Fibroblast of skin of right quadriceps (primary cell): ENCODE measurements at places on chromosomes 11 and 22.

GRCh38 chr11:6693342-6694228 lies 10.4 kb upstream of the MRPL17 start:
- peak; percentile 84 for DNase-seq

DNA sequence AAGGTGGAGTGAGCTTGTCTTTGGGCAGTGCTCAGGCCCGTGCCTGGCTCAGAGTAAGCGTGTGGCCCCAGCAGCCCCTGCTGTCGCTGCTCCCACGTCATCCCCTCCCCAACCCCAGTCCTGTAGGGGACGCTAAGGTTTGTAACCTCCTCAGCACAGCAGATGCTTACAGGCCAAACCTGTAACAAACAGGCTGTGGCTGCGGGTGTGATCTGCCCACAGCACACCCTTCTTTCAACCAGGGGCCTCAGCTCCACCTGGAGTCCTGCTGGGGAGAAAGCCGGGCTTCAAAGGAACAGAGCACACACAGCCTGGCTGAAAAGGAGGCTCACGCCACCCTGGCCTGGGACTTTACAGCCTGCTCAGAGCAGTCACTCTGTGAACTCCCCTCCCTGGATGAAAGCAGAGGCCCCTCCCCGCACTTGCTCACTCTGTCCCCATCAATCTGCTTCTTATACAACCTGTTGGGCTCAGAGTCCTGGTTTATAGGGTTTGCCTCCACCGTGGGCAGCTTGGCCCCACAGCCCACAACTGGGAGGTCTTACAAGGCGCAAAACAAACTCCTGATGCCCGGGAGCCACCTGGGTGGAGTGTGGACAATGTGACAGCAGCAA lies 54.3 kb downstream of the SCUBE1 start:
- DNase-seq: no peak

- peak; percentile 87 for DNase-seq
These were observed 301.1 kb downstream of the BUD13 start for GRCh38 chr11:116471608-116472256.

DNA sequence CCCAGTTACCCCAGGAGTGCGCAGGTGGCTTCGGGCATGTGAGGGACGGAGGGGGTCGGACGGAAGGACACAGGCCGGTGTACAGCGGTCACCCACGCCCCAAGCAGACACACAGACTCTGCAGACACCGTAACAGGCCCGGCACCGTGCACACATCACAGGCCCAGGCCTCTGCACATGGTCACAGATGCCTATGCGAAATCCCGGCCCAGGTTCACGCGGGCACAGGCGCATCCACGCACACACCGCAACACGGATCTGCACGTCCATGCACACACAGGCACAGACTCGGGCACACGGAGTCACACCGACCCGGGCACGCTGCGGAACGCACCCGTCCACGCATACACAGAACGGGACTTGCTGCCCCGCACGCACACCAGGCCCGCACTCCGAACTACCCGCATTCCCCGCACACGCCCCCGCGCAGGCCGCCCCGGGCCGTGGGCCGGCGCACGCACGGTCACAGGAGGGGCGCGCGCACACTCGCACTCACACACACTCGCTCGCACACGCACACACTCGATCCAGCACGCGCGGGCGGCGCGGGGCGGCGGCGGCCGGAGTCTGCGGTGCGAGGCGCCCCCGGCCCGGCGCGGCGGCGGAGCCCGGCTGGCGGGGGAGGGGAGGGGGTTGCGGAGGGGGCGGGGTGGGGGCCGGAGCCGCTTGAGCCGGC lies at the start of gene MGAT3:
TSS of gene MGAT3 (plus strand) at position 491 of the 676 bp plus-strand sequence. CDS start 30,336 bp downstream, outside the sequence.
- DNase-seq: no peak

- DNase-seq: no peak
These were observed 471.2 kb downstream of the MIAT start for GRCh38 chr22:27128461-27129085.

DNA sequence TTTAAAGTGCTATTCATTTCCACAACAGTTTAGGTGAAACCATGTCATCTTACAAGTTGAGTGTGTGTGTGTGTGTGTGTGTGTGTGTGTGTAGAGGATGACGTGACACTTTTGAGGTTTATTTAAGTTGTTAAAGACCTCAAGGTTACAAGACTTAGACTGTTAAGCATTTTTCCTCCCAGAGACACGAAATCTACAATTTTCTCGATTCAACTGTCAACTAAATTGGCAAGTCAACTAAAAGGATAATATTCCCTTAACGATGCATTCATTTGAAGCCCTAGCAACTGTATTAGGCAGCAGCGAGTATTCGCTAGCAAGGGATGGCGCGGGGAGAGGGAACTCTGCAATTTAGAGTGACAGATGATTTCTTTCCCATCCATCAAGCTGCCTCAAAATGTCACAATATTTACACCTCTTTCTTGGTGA lies 17.6 kb upstream of the BDNF start:
- DNase-seq: no peak

- DNase-seq: no peak
These were observed 596.2 kb downstream of the BUD13 start for GRCh38 chr11:116176484-116177005.

DNA sequence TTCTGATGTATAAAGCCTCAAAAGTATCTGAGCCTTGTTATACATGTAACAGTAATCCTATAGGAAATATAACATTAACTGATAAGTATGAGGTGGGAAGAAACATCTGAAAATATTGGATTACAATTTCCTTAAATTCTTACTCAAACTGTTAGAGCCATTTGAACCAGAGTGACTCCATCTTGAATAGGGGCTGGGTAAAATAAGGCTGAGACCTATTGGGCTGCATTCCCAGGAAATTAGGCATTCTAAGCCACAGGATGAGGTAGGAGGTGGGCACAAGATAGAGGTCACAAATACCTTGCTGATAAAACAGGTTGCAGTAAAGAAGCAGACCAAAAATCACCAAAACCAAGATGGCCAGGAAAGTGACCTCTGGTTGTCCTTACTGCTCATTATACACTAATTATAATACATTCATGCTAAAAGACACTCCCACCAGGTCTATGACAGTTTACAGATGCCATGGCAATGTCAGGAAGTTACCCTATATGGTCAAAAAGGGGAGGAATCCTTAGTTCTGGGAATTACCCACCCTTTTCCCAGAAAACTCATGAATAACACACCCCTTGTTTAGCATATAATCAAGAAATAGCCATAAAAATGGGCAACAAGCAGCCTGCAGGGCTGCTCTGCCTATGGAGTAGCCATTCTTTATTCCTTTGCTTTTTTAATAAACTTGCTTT lies 114.9 kb downstream of the PGR start:
- DNase-seq: no peak

GRCh38 chr11:34068111-34068510 lies 16.6 kb downstream of the CAPRIN1 start:
- peak; percentile 22 for DNase-seq

GRCh38 chr11:90630176-90630575 lies 407.3 kb upstream of the CHORDC1 start:
- no peak for DNase-seq

- DNase-seq: no peak
These were observed 89.3 kb upstream of the CEP126 start for GRCh38 chr11:101825531-101825930.

- DNase-seq: peak; percentile 29
These were observed 10.0 kb downstream of the PRR33 start for GRCh38 chr11:1881442-1882264.

GRCh38 chr22:17914474-17914873 lies 109.9 kb downstream of the MICAL3 start:
- DNase-seq: no peak

- DNase-seq: peak; percentile 44
These were observed 4.6 kb upstream of the GALR3 start for GRCh38 chr22:37818409-37819104.

GRCh38 chr22:20852076-20852475 lies 6.5 kb downstream of the PI4KA start:
- DNase-seq: no peak

DNA sequence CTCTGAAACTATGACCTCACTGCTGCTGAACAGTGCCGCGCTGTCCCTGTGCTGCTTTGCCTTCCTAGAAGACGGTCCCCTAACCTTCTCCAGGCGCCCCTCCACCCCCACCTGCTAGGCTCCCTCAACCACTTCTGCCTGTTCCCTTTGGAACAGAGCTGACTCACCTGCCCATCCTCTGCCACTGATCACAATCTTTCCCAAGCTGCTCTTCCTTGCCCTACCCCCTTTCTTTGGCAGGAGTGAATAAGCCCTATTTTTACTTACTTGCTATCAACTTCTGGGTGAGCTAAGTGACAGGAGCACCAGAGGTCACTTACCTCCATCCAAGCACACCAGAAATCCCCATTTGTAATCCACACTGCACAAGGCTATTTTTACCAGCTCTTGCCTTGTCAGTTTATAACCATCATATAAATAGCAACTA lies 116.0 kb upstream of the BID start:
- DNase-seq: no peak

GRCh38 chr11:64400667-64401066 lies 41.7 kb downstream of the RPS6KA4 start:
- no peak for DNase-seq

DNA sequence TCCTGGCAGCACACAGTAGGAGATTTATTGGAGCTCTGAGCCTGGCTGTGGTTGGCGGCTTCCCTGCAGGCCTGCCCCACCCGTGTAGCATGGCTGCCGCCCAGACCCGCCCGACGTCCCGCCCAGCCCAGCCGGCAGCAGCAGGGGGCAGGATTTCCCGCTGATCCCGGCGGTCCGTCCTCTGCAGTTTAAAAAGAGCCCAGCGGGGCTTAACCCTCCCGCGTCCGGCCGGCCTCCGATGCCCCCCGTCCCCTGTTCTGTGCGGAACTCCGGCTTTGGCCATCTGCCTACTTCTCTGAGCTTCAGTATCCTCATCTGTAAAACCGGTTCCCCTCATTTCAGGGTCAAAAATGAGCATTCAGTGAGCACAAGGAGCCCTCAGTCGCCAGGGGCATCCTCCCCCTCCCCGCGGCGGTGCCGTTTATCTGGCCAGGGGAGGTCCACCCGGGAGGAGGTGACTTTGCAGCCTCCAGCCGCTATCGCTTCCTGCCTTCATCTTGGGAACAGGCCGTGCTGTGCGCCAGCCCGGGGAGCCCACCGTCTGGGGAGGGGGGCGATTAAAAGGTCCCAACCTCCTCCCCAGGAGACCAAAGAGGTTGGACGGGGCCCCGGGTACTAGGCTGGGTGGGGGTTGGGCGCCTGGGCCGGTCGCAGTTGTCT lies at the start of gene GAS2L1:
TSS of gene GAS2L1 (plus strand) at position 476 of the 660 bp plus-strand sequence. CDS start 1,456 bp downstream, outside the sequence.
- DNase-seq: peak; percentile 74

GRCh38 chr11:28596816-28597215 lies 488.6 kb downstream of the METTL15 start:
- no peak for DNase-seq

GRCh38 chr11:29320196-29320595 lies 696.6 kb downstream of the KCNA4 start:
- DNase-seq: no peak

DNA sequence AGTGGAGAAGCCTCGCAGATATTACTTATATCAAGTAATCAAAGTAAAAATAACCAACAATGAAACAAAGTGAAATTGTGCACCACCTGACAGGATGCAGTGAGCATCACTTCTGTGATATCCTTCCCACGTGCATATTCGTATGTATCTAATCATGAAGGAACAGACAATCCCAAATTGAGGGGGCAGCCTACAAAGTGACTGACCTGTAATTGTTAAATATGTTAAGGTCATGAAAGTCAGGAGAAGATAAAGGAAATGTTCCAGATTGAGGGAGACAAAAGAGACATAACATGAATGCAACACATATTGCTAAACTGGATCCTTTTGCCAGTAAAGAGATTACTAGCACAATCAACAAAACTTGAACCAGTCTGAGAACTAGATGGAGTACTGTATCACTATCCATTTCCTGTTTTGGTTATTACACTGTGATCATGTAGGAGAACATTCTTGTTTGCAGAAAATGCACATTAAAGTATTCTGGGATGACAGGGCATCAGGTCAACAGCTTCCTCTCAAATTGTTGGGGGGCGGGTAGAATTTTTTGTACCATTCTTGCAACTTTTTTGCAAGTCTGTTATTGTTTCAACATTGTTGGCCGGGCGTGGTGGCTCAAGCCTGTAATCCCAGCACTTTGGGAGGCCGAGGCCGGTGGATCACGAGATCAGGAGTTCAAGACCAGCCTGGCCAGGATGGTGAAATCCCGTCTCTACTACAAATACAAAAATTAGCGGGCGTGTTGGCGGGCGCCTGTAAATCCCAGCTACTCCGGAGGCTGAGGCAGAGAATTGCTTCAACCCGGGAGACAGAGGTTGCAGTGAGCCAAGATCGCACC lies 2.0 kb downstream of the SBF2 start:
- DNase-seq: peak; percentile 48

GRCh38 chr11:334264-334994 lies 13.8 kb upstream of the IFITM3 start:
- DNase-seq: no peak

- DNase-seq: no peak
These were observed 39.9 kb downstream of the SGSM3 start for GRCh38 chr22:40410272-40410671.

DNA sequence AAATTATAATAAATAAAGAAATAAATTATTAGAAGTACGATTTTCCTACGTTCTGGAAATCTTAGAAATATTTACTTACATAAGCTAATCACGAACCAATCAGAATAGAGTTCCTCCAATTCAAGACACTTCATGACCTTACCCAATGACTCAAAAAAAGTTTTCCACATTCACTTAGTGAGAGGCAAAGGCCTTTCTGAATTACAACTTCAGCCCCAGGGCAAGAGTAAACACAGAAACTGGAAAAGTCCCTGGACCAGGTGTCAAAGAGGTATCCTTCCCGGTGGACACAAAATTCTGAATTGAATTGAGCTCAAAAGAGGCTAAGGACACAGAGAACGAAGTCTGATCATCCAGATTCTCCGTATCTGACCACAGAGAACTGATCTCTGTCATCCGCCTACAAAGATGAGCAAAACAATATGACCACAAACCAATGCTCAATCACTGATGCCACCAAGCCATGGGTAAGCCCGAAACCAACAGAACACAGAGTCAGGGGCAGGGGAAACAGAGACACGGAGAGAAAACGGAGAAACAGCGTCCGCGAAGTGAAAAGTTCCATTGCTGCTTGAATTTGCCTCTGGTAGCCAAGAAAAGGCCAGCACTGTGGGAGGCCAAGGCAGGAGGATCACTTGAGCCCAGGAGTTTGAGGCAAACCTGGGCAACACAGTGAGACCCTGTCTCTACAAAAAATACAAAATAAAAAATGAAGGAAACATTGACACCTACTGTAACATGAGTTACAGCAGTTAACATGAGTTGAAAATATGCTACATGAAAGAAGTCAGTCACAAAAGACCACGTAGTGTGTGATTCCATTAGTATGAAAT lies 6.8 kb downstream of the BID start:
- no peak for DNase-seq

DNA sequence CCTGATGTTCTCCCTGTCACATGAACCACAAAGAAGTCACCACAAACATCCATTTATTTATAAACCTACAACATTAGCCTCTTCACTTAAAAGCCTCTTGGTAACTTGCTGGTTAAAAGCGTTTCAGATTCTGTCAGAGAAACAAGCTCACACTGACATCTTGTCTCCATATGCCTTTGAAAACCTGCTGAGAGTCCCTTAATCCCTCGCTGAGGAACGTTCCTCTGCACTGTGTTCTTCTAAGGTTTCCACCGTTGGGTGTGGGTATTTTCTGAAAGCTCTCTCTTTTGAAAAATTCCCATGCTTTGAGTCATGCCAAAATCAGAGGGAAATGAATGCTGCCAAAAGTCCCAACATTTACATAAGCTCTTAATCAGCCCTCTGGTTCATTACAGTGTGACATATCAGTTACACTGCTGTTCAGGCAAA lies 149.8 kb downstream of the CCDC34 start:
- peak; percentile 99 for DNase-seq

- DNase-seq: no peak
These were observed 62.8 kb upstream of the CCND1 start for GRCh38 chr11:69578167-69578566.
